Fibroblast of skin of abdomen (primary cell): ENCODE measurements at places on chromosomes 2 and 18.

GRCh38 chr2:84942964-84943421, 28.0 kb upstream of the KCMF1 start:
- DNase-seq, result peak; percentile 28

- DNase-seq, result no peak
These were observed 29.3 kb upstream of the ACAA2 start for GRCh38 chr18:49842656-49843055.

DNA sequence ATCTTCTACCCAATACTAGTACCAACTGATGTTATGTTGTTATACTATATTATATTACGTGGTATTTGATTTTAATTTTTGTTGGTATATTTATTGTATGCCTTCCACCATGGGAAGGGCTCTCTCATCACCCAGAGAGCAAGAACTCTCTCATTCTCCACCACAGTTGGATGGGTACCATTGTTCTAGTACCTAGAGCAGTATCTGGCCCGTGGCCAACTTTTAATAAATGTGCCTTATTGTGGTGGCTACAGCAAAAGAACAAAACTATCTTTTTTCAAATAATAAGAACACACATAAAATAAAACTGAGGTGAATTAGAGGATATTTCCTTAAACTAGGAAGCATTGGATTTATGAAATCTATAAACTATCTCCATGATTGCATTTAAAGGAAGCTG, 71.8 kb downstream of the PID1 start:
- no peak for DNase-seq

- no peak for DNase-seq
These were observed 48.1 kb downstream of the GALNT3 start for GRCh38 chr2:165745916-165746315.

DNA sequence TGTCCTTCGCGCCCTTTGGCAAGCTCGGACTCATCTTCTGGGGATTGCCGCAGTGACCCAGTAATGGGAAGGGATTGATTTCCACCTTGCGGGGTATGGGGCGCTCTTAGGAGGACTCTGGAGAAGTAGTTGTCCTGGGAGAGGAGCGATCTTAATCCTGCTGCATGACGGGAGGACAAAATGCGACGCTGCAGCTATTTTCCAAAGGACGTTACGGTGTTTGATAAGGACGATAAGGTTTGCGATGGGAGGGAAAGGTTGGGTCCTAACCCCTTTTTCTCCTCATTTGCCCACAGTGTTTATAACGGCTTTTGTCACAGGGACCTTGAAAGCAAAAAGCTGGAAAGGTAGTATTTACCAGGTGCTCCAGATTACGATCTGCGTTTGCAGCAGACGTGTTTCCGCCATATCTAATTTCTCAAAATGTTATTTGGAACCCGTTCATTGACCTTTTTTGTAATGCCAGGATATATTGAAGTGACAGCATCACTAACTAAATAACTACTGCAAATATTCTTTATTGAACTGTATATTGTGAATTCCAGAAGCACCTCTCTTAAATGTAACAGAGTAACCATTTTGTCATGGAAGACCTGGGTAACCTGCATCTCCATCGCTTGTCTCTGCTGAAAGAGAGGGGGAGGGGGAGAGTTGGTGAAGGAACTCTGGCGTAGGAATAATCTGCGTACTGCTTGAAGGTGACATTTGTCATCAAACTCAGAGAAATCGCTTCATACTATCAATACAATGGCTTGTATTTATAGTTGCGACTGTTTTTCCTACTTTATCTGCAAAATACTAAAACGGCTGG, 590 bp downstream of the MDH1 start:
- no peak for DNase-seq

GRCh38 chr18:62512996-62513395, 9.8 kb upstream of the ZCCHC2 start:
- no peak for DNase-seq

- no peak for DNase-seq
These were observed 9.1 kb downstream of the MARCHF4 start for GRCh38 chr2:216363221-216363620.

DNA sequence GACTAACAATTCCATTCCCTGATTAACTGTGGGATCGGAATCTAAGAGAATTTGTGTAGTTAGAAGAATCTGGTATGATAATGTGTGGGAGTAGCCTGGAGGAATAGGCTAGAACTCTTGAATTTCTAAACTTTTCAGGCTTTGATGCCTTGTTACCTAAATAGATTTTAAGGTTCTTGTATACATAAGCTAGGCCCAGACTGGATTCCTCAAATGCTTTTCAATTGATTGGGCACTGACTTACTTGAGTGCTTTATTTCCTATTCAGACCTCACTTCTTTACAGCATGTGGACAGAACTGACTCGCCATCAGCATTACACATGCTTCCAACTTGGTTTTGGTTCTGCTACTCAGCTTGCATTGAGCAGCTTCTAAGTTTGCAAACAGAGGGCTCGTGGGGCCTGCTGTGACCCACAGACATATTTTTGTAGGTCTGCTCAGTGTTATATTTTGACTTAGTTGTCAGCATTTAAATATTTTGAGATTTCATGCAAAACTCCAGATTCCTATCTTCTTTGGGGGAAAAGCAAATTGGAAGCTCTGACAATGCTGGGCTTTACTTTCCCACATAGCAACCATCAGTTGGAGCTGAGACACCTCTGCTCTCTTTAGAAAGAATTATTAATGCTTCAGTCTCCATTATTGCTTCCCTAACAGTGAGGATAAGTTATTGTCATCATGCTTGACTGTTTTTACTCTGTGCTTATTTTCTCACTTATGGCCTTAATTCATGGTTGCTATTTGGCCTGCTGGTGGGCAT, 5.7 kb downstream of the PARD3B start:
- peak; percentile 70 for DNase-seq

- DNase-seq, result no peak
These were observed 1106.0 kb downstream of the RPIA start for GRCh38 chr2:89797320-89798038.

DNA sequence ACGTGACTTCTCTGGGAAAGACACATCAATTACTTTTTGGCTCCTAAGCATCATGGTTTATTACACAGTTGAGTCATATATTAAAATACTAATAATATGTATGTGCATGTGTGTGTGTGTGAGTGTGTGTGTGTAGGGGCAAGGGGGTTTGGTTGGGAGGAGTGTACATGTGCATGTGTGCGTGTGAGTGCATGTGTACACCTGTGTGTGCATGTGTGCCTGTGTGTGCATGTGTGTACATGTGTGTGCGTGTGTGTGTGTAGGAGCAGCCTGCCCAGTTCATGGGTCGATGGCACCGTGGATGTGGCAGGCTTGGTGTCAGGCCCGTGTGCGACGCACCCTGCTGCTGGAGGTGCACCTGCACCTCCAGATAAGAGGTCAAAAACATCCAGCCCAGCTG, 99.0 kb upstream of the SNTG2 start:
- no peak for DNase-seq

GRCh38 chr2:121085801-121086200, 199.2 kb downstream of the TFCP2L1 start:
- no peak for DNase-seq

GRCh38 chr18:58611395-58612131, 17.3 kb downstream of the ALPK2 start:
- peak; percentile 55 for DNase-seq

GRCh38 chr2:898319-898718, 52.3 kb upstream of the SNTG2 start:
- DNase-seq, result no peak

DNA sequence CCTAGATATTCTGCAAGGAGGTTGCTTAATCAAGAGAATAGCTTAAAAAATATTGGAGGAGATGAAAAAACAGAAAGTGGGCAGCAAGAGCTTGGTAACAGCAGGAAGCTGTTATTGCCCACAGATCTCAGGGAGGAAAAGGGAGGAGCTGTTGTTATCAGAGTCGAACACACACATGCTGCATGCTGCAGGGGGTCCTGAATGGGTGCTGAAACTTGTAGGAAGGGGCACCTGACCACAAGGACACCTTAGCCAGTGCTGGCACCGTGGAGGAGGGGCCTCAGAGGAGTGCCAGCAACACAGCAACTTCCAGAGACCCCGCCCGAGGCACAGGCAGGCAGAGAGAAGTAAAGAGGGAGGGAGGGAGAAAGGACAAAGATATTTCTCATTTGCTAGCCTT, 332.9 kb downstream of the SOCS6 start:
- no peak for DNase-seq

DNA sequence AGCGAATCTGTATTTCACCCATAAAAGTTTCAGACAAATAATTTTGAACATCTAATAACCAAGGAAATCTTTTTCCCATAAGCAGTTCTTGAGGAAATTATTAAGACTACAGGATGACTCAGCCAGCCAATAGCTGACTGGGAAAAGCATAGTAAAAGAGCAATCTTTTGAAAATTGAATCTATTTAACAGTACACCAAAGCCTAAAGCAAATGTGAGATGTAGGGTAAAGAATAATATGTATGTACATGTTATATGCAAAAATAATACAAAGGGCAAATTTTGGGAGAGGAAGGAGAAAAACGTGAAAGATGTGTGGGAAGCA, 12.6 kb upstream of the KDSR start:
- no peak for DNase-seq

DNA sequence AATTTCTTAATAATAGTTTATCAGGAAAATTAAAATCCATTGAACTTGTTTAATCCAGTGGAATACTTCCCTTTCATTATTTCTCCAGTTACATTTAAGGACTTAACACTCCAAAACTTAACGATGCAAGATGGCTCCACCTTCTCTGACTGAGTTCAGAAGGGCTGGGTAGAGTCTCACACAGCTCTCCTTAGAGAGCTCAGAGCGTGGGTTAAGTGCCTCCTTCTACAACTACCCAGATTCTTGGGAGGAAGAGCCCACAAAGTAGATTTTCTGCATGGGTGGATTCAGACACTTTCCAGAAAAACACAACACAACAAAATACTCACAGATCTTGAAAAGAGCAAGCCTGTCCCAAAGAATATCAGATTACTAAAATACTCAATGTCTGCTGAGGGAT, 130.6 kb downstream of the THADA start:
- DNase-seq, result no peak

DNA sequence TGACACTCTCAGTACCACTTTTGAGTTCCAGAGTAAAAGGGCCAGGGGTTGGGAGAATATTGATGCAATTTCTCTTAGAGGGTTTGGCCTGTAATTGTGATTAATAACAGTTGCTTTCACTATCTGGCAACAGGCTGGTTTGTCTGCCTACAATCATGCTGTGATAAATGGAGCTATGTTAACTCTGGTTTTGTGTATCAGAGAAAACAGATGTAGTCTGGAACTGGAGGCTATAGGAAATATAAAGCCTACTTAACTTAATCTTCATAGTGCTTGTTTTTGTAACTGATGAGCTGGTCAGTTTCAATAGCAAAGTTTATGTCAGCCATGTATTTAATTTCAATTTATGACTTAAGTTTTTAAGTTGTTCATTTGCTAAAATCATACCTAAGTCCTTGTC, 138.0 kb downstream of the AGPS start:
- DNase-seq, result no peak

DNA sequence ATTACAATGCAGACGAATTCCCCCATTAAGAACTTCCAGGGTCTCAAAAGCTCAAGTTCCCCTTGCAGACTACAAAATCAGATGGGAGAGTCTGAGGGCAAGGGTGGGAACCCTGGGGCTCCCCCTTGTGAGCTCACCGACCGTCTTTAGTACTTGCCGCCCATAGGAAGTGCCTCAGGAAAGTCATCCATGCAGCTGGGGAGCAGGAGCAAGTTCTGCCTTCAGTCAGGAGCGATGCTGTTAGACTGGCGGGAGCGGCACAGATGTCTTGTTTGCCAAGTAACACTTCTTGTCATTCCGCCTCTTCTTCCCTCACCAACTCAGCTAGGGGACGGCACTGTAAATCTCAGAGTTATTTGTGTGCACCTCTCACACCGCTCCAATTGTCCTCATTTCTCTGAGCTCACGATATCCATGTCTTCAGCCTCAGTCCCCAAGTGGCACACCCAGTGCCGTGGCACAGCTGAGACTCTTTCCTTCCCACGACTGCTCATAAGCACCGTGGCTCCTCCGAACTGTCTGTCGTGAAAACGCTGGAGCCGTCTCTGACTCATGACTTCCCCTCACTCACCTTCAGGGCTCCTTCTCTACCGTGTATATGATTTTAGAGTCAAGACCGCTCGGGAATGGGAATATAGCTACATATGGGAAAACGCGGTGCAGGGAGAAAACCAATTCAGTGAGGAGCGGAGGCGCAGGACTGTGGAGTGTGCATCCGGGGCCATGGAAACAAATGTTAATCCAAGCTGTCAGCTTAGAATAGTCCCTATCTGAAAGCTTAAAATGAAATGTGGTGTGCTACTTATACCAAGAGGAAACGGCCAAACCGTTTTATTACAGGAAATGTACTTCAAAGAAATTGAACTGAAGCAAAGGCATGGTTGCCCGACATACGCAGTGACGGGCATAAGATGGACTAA, 34.0 kb downstream of the UXS1 start:
- no peak for DNase-seq

GRCh38 chr2:220104871-220105351, 477.5 kb downstream of the SLC4A3 start:
- peak; percentile 89 for DNase-seq

GRCh38 chr2:200708943-200709342, 102.8 kb upstream of the BZW1 start:
- peak; percentile 32 for DNase-seq

GRCh38 chr2:195535911-195536522, 121.0 kb upstream of the SLC39A10 start:
- no peak for DNase-seq

DNA sequence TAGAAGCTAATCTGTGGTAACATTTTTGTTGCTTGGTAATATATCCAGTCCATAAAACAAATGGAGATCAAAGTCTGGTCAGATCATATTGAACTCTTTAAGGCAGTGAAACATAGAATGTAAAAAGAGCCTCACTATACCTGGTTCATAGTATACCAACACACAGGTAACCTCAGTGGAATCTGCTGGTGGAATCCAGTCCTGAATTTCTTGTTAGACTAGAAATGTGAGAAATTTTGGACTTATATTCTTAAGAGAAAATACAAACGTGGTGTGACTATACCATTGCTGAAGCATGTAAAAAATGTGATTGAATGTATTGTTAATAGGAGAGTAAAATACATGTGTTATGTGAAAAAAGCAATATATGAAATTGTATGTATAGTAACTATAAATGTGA, 46.1 kb upstream of the GRHL1 start:
- no peak for DNase-seq

- DNase-seq, result no peak
These were observed 160.2 kb downstream of the PXDN start for GRCh38 chr2:1584051-1584531.

GRCh38 chr2:114108824-114109416, 219.0 kb downstream of the ACTR3 start:
- DNase-seq, result no peak

DNA sequence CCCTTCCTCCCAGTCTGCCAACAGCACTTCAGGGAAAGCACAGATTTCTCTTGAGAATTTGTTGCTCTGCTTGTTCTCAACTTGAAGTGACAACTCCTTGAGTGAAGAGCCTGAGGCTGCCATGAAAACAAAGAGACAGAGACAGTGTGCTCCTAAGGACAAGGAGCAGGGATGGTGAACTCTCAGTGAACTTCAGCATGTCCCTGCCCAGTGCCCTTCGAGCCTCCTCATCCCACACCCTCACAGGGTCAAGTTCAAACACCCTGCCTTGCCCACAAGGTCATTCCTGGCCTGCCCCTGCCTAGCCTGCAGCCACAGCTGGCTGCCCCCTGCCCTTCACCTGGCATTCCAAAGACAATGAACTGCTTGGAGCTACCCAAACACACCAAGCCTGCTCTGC, 343.5 kb upstream of the KLHL29 start:
- no peak for DNase-seq

GRCh38 chr2:79952616-79953015, 351.9 kb downstream of the LRRTM1 start:
- no peak for DNase-seq
